ENCODE measurements at places on chromosomes 12 and 14.

DNA sequence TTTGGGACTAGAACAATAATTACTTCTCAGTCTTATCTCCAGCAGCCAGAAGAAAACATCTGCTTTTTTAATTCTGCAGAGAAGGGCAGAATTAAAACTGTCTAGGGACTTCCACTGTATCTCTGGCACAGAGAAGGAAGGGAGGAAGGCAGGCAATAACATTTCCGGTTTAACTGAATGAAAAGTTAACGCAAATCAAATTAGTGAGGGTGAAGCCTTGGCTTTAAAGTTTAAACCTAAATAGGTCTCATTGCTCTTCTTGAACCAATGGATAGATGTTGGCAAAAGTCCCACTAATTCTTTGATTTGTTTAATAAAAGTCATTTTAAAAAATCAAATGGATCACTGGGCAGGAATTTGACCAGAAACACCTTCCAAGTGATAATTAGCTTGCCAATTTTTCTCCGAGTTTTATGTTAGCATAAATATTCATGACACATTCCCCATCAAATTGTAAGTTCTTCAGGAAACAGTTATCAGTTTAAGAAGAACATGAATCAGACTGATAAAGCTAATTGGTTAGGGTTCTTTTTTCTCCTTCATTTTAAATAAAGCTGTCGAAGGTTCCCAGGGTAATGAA lies 181.9 kb downstream of the SLC15A5 start:
- no peak for DNase-seq

DNA sequence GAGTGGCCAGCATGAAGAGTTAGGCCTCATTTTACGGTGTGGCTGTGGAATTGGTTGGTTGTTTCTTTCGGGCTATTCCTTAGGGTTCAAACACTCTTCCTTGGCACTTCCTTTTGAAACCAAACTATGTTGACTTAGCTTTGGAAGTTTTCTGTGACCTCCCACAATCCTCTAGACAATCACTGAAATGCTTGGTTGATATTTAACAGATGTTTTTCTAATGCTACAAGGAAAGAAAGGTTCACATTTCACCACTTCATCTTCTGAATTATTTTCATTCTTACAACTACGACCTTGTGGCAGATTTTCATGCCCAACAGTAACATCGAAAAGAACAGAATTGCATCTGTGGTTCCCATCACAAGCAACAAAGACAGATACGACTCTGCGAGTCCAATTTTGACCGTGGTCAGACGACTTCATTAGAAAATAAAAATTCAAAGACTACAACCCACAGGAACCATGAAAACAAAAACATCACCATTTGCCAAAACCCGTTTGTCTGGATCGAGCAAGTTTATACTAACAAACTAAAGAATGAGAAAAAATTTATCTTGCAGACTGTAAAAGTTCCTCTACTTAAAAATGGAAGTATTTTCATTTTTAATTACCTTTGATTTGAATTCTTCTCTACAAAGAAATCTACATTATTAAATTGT lies 16.9 kb downstream of the PRKAB1 start:
- DNase-seq, result no peak

- no peak for DNase-seq
These were observed 331.2 kb downstream of the SLC16A7 start for GRCh38 chr12:59927032-59927431.

DNA sequence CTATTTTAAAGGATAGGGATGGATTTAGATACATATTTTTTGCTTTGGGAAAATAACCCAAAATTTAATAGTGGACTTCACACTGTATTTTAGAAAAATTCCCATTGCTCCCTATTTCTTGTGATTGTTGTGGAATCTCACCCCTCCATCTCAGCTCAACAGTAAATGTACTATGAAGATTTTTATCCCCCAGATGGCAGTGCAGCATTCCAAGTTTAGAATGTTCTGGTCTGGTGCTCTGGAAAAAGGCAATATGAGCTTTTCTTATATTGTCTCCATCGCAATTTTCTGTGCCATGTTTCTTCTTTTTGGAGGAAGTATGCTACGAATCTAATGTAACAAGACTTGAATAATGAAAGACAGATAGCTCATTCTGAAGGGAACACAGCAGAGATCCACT lies 471.7 kb upstream of the SYT1 start:
- no peak for DNase-seq

DNA sequence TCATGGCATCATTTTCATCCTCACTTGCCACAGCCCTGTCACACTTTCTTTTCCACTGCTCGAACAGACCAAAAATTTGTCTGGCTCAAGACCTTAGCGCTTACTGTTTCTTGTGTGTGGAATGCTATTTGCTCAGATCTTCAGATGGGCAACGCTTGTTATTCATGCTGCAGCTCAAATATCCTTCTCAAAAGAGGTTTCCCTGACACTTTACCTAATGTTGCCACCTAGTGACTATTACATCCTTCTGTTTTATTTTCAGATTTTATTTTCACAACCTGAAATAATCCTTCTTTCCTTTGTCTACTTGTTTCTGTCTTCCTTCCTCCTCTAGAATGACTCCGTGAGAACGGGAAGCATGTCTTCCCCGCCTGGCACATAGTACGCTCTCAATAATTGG lies 5.6 kb downstream of the FBXO33 start:
- DNase-seq, result no peak

DNA sequence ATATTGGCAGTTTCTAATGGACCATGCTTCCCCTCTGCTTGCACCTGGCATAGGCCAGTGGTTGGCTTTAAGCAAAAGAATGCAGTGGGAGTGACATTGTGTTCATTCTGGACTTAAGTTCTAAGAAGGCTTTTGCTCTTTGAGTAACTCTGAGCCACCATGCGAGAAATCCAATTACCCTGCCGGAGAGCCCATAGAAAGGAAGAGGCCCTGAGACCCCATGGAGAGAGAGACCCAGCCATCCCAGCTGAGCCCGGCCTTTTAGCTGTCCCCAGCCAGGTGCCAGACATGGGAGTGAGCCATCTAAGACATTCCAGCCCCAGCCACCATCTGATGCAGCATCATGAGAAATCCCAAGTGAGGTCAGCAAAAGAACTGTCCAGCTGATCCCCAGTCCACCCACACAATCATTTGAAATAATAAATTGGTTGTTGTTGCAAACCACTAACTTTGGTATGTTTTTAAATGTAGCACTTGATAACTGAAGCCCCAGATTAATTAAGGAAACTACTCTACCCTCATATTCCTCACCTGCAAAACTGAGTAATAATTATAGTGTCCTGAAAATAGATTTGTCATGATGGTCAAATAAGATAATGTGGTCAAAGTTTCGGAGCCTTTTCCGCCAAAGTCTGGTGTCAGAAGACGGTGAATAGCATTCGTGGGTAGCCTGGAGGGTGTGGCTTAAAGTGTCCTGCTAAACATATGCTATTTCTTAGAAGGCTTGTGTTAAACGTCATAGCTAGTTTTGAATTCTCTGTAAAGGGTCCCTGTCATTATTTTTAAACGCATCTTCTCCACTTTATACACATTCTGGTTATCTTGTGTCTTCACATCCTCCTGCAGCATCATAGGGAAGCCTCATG lies 166.6 kb upstream of the PELI2 start:
- DNase-seq, result no peak

DNA sequence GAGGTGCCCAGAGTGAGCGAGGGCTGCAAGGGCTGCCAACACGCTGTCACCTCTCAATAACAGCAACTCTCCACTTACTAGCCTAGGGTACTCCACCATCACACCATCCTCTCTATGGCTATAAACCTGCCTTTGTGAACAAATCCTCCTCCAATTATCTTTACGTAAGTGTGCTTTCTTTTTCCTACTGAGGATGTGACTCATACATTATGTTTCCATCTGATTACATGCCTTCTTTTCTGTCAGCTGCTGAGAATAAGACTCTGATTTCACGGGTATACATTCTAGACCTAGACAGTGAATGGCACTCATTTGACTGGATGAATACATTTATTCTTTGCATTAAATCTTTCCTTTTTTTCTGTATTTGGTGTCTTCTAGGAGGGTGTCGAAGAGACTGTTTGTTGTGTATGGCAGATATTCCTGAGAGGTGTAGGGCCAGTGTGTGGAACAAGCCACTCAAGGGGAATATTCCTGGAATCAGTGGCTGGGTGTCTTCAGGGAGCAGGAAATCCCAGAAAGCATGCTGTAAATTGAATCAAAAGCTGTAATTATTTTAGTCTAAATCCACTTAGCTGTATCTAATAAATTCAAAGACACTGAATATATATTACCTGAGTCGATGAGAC lies 327.3 kb upstream of the TMTC1 start:
- no peak for DNase-seq

DNA sequence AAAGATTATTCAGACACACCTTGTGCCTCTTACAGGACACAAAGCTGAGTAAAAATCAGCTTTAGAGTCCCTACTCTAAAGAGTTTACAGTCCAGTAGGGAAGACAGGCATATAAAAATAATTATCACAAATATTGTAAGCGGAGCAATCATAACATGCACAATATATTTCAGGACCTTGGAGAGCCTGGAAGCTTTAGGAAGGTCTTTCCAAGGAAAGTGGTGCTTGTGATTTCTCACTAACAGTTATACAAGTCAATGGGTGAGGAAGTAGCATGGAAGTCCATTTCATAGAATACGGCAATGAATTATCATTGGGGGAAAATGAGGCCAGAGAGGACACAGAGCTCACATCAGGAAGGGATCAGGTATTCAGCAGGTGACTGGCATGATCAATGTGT lies 268.3 kb downstream of the C12orf50 start:
- DNase-seq, result no peak

DNA sequence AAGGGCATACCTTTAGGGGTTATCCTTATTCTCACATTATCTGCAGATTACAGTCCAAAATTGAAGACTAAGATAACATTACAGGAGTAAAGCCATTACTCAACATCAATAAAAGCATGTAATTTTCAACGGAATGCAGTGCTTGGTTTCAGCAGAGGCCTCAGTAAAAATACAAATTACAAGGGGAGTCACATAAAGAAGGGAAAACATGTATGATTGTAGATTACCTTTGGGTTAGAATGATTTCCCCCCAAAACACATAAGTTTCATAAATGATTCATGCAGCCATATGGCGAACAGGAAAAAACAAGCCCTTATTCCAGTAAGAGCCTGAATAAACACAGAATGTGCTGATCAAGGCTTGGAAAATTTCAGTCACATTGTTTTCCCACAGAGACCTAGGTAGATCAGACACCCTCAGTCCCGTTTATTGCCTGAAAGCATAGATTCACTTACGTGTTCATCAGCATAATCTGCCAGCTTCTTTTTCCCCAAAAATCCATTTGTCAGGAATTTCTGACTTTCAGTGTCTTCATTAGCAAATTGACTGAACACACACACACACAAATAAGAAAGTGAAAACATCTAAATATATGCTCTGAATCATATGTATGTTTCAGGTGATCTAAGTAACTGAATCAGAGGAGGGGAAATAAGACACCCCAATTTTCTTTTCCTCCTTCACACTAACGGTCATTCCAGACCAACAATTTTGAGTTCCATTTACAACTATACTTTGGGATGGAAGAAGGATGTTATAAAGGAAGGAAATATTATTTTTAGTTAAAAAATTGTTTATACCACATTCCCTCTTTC lies 37.5 kb downstream of the SLC38A4 start:
- no peak for DNase-seq

- DNase-seq, result no peak
These were observed 112.1 kb downstream of the DPF3 start for GRCh38 chr14:72781561-72782508.

DNA sequence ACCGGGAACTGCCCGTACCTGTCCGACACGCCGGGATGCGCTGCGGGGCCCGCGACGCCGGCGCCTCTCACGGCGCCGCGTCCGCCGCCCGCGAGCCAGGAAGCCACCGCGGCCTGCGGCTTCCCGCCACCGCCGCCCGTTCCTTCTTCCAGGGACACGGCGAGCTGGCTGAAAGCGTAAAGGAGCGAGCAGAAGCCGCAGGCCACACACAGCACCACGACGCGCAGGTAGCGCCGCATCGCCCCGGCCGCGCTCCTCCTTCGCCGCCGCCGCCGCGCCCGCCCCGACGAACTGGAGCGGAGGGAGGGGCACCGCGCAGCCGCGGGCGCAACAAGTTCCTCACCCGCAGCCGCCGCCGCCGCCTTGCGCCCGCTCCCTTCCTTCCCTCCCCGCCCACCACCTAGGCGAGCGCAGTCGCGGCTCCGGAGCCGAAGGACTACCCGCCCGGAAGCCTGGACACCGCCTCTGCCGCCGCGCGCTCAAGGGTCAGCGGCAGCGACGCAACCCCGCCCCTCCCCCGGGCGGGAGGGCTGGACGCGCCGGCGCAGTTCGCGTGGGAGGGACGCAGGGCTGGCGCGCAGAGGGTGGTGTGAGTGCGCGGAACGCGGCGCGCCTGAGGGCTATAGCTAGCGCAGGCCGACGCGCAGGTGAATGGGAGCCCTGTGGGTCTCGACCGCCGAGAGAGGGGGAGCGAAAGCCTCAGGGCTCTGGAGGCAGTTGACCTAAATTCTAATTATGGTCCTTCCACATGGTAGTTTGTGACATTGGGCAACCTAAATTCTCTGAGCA lies at the start of gene GXYLT1:
GXYLT1 (minus strand) TSS at position 467 of the 789 bp plus-strand sequence; CDS start at position 239, 228 bp downstream.
- DNase-seq, result peak; percentile 53

- DNase-seq, result no peak
These were observed 42.8 kb downstream of the PRMT8 start for GRCh38 chr12:3533703-3534386.

DNA sequence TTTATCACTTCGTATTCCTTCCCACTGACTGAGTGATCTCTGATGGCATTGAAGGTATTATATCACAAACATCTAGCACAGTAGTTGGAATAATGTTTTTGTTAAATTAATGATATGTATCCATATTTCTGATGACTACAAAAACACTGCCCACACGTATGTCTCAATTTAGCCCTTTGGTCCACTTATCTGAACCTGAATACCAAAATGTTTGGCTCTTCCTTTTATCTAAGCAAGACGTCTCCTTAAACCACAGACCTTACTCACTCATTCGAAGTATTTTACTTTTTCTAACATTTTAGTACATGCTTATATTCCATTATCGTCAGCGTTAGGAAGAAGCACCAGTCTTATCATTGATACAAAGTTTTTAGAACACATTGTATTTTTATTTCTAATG lies 126.4 kb downstream of the PIK3C2G start:
- DNase-seq, result no peak

GRCh38 chr14:52032204-52032801 lies 36.6 kb downstream of the NID2 start:
- no peak for DNase-seq

GRCh38 chr14:65661865-65662264 lies 249.3 kb downstream of the FUT8 start:
- DNase-seq, result no peak

DNA sequence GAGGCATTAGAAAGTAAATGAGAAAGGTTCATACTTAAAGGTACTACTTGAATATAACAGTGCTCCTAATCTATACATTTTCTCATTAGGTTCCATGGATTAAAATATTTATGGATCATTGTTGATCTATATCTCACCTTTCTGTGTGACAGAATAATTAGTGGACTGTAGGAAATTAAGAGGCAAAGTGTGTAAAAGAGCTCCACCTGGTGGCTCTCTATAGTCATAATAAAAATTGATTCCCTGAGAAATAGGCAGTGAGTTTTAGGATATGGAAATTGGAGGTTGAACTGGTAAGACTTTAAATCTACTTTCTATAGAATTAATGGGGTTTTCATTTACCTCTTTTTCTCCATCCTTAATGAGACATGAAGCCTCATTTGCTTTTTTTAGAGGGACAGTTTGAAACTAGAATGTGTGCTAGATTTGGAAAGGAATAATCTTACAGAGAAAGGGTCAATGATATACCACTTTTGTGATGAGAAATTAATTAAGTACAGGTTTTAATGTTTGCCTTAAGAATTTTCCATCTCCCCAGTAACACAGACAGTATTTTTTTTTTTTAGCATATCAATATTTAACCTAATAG lies 11.8 kb upstream of the DERA start:
- DNase-seq, result no peak

- no peak for DNase-seq
These were observed 447.2 kb downstream of the SNAPC1 start for GRCh38 chr14:62209287-62209899.

GRCh38 chr14:60722107-60722356 lies 2.1 kb downstream of the SIX4 start:
- no peak for DNase-seq
